ENCODE measurements at places on chromosomes 11 and 22.

DNA sequence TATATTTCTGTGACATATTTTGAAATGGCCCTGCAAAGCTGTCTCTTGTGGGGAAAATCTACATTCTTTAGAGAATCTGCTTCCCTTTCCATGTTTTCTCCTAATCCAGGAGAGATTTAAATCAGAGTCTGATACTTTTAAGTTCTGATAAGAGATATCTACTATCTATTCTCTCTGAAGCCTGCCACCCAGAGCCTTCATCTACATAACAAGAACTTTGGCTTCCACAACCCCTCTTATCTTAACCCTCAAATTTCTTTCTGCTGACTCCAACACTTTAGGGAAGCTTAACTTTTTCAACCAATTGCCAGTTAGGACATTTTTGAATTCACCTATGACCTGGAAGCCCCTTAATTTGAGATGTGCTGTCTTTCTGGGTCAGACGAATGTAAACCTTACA lies 965.2 kb downstream of the TBC1D22A start:
- no peak for DNase-seq

DNA sequence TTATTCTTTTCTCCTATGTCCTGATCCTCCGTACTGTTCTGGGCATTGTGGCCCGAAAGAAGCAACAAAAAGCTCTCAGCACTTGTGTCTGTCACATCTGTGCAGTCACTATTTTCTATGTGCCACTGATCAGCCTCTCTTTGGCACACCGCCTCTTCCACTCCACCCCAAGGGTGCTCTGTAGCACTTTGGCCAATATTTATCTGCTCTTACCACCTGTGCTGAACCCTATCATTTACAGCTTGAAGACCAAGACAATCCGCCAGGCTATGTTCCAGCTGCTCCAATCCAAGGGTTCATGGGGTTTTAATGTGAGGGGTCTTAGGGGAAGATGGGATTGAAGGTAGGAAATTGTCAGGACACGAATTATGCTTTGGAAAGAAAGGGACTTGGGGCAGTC lies 843 bp downstream of the OR51T1 start:
- DNase-seq = no peak

DNA sequence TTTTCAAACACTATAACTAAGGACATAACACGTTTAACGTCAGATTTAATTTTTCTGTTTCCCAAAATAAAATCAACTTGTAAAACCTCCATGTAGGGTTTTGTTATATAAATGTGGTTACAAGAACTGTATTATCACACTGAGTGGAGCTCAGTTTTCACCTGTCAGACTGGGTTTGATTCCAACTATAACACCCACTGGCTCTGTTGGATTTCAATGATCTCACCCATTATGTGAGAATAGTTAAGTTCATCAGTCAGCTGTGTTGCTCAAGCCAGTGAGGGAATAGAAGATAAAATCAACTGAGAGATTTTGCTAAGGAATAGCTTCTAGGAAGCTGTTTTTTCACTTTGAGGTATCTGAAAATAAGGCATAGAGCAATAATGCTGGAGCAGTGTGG lies 5.1 kb upstream of the OR52R1 start:
- no peak for DNase-seq

- DNase-seq = no peak
Measured at GRCh38 chr22:43247546-43248260, 60.8 kb upstream of the TTLL12 start.
